ENCODE measurements at places on chromosomes 12 and 14. TPM values are rescaled to one million over a fixed set of nuclear protein-coding genes. Genes with fewer than 3 reads are reported as not detected.

GRCh38 chr12:10959804-10960203, 20.7 kb upstream of the TAS2R14 start:
- DNase-seq: no peak

GRCh38 chr12:3105690-3106479, 28.7 kb downstream of the TSPAN9 start:
- DNase-seq: no peak

GRCh38 chr14:63438065-63438757, 105.0 kb downstream of the PPP2R5E start:
- DNase-seq: peak; percentile 81

The POTEM gene
- not detected for polyA plus RNA-seq
